ENCODE measurements at places on chromosomes 5 and 9.

DNA sequence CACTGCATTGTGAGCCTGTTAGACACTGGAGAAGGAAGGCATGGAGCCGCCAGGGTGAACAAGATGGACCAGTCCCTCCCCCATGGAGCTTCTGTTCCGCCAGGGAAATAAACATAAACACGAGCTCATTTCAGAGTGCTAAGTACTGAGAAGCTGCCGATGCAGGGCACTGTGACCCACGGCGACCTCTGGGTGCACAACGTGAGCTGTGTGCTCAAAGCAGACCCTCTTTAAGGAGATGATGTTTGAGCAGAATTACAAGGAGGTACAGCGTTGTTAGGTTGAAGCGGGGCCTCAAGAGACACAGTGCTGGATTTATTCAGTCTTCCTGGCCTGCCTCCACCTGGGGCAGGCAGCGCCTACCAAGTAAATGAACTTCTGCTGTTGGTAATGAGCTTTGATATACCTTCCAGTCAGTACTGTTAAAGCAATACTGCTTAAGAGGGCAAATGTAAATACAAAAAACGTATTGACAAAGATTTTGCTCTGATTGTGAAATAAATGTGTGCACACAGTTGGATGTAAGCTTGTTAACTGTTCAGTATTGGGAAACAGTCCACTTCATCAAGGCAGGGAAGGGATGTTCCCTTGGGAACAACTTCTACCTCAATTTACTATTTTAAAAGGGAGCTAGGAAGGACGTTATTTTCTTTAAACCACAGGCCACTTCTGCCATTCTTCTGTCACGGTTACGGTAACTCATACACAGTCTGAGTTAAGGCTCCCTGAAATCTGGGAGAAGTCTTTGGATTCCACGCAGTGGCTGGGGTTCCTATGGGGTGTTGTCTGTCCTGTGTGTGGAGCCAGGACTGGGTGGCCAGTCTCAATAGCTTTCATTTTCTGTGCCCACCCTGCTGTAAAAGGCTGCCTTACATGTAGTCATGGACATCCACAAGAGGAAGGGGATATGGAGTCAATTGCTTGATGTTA, 48.9 kb upstream of the DMRT1 start:
- DNase-seq: no peak

GRCh38 chr9:133405508-133406438, 12.0 kb downstream of the REXO4 start:
- DNase-seq: no peak

GRCh38 chr5:29548262-29548661, 1645.2 kb upstream of the CDH6 start:
- DNase-seq: no peak

DNA sequence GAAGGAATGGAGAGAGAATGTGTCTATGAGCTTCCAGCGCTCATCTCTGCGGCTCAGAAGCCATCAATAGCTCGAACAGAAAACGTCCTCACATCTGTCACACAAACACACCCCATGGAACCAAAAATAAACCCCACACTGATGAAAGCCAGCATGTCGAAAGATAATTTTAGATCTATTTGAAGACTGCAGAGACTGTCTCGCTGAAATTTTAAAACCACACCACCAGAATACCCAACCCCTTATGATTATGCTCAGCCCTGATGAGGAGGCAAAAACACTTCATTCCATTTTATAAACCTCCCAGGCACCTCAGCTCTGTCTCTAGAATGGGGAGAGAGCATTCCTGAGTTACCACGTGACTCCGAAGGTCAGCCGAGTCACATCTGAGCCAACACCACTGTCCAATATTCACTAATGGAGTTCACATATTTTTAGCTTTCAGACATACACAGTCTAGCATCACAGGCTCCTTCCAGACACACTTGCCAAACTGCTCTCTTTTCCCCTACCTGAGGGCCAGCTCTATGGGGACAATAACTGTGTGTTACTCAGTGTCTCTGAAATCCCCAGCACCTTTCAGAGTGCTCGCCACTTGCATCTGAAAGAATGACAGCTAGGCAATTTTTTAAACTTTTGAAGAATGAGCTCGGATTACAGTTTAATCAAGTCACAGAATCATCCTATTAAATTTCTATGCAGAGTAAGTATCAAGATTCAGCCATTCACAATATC, 63.2 kb downstream of the SERINC5 start:
- DNase-seq: no peak

DNA sequence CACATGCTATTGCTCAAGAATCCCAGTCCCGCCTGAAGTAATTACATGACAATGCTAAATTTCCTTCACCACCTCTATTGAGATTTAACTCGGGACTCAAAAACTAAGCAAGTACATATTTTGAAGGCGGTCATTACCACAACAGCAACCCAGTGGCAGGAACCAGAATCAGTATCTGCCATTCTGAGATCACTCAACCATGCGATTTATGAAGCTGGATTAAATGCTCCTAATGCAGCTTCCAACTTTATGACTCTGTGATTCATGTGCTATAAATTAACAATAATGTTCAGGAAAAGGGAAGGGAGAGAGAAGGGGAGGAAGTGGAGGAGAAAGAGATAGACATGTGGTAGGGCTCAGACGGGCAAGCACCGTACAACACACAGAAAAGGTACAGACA, 194.7 kb downstream of the DNAH5 start:
- DNase-seq: no peak

DNA sequence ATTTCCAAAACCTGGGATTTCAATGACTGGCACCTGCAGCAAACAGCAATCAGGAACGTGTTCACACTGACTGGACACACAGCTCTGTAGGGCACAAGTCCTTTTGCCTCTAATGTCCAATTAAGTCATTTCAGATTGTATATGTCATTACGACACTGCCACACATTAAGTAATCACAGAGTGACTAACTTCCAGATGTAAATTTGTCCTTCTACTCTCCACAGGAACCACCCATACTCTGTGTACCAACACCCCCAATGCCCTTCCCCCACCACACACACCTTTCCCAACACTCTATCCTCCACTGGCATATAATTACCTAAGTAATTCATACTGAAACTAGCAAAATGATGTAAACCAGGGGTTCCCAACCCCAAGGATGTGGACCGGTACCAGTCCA, 30.5 kb downstream of the LARS1 start:
- no peak for DNase-seq

DNA sequence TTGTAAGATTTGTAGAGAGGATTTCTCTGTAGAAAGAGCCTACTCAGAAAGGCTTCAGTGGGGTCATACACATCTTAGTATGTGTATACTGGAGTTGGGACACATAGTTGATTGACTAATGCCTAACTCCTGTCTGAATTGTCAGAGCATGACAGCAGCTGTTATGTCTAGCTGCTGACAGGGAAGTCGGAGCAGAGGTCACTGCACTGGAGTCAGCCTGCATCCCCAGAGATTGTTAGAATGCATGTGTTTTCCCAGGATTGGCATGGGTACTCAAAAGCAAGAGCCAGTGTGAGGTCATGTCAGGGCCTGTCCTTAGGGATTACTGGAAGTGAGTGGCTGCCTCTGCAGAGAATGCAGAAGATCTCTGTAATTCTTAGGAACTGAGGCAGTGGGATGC, 82.7 kb downstream of the ITGA1 start:
- DNase-seq: no peak

- no peak for DNase-seq
These were observed 571 bp upstream of the S1PR3 start for GRCh38 chr9:88990729-88991065.

GRCh38 chr9:134555094-134555650, 86.4 kb upstream of the COL5A1 start:
- DNase-seq: no peak

GRCh38 chr9:88991066-88992034, at the start of gene S1PR3:
TSS of gene S1PR3 (plus strand) at chr9:88991468. CDS start at chr9:89001201, 9,733 bp downstream.
- DNase-seq: no peak

DNA sequence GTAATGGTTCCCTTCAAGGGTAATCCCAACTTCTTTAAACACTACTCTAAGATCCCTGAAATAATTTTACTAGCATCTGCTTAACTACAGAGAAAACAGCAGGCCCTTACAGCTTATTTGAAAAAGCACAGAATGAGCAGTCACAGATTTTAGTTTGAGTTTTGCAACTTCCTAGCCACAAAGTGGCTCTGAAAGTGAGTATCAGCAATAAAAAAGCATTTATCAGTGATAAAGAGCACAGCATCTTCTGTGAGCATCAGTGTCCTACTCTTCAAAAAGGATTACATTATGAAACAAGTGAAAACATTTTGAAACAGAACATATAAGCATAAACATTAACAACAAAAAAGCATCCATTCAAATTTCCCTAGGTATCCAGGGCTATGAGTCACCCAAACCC, 45.0 kb downstream of the SAXO1 start:
- no peak for DNase-seq

DNA sequence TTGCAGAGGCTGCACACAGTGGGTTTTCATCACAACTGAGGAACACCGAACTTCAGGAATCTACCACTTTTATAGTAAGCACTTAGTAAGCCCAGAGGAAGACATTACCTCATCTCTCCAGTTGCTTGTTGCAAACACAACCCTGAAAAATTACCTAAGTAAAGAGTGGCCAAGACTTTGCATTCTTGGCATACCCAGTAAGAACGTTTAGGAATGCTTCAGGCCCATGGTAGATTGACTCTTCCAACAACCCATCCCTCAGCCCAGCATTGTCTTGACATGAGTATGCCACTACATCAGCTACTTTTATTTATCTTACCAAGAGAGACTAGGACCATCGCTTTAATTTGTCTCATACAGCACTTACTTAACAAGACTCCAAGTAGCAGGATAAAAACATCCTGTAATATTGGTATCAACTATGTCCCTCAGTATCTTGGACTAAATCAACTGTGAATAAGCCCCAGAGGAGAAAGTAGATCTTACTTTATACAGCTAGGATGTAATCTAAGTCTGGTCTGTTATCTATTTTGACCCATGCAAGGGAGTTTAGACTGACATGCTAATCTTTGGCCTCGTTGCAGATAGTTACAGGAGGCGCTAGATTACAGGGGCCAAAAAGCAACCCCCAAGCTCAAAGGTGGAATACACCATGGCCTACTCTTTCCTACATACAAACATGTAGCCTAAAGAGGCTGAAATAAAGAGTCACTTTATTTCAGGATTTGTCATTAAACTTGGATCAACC, 114.9 kb downstream of the INVS start:
- no peak for DNase-seq

DNA sequence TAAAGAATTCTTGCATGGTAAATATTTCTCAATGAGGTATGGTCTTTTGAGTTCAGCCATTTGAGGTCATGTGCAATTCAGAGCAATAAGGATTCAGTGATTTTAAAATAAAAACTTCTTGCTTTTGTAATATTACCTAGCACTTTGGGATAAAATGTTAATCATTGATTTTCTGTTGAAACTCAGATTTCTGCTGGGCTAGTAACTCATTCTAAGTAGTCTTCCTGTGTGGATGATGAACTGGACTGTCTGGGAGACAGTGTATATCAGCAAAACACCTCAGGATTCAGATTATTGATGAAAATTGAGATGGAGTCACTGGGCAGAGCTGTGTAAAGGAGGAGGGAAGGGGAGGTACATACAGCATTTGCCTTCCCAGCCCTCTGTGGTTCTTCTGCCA, 10.8 kb upstream of the PSAT1 start:
- no peak for DNase-seq

DNA sequence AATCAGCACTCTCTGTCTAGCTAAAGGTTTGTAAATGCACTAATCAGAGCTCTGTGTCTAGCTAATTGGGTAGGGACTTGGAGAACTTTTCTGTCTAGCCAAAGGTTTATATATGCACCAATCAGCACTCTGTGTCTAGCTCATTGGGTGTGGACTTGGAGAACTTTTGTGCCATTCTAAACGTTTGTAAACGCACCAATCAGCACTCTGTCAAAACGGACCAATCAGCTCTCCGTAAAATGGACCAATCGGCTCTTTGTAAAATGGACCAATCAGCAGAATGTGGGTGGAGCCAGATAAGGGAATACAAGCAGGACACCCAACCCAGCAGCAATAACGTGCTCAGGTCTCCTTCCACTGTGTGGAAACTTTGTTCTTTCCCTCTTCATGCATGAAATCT, 298.6 kb upstream of the PTPRD start:
- DNase-seq: no peak

DNA sequence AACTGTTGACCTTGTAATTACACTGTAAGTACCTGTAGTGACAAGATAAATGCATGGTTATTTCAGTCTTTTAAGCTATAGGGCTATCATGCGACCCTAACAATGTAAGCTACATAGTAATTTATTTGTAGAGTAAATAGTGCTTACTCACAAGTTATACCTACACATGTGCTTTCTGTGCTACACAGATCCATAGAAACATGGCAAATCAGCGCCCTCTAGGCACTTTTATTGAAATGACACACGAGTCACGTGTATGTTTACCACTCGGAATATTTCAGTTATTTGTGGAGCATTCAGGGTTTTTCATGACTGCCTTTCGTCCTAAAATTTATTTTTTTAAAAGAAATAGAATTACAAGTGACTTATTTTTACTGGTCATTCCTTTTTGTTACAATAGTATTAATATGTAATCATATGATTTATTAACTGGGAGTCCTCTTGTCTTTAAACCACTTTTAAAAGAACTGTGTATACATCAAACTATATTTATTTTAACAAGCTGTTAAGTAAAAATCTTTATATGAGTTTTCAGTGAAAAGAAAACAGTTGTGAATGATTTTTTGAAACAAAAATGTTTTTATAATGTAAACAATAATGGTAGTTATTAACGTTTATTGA, 1242.3 kb upstream of the WWC1 start:
- peak; percentile 27 for DNase-seq

GRCh38 chr5:95988877-95989276, 27.2 kb upstream of the ELL2 start:
- DNase-seq: no peak

GRCh38 chr9:3888497-3888858, 362.7 kb upstream of the RFX3 start:
- DNase-seq: no peak

DNA sequence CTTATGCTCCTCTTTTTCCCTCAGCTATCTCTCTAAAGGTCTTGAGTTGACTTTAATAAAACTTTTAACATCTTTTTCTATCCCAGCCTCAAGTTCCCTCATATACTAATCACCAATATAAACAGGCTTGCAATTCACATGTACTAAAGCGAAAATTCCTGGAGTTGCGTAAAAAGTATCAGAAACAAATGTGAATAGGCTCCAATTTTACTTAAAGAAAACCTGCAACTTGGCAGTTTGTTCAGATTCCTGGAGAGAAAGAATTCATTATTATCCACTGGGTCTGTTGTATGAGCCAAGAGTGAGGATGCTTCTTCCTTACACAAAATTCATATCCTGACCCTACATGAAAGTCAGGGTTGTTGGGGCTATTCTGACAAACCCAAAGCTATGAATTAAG, 384.2 kb downstream of the DTWD2 start:
- DNase-seq: no peak

DNA sequence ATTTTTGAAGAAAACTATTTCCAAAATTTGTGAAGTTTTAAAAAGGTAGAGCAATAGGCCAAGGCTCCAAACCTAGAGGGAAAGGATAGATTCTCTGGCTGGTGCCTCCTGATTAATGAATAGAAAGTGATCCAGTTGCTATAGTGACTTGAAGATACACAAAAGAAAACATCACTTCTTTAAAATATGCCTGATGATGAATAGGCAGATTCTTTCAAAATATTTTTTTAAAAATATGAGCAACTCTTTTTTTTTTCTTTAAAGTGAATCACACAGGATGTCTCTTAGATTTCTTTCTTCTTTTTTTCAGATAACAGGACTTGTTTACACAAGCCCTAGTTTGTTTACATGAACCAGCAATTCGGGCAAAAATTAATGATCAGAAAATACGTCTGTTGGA, 124.4 kb downstream of the RFK start:
- DNase-seq: no peak

- DNase-seq: no peak
These were observed 264.4 kb downstream of the HTR1A start for GRCh38 chr5:63697811-63698210.

Data from SHP77 treated with DMSO at 0.1 percent for 48 hours (cell line).